Stimulated activated CD8-positive, alpha-beta memory T cell treated with anti-CD3 and anti-CD28 coated beads, Interleukin-12 subunit alpha, Interleukin-12 subunit beta, amount 100 ng/mL, for 4 hours (primary cell): ENCODE measurements at places on chromosomes 12 and 14.

- DNase-seq, result no peak
Measured at GRCh38 chr12:50354908-50355307, 41.5 kb downstream of the FAM186A start.

DNA sequence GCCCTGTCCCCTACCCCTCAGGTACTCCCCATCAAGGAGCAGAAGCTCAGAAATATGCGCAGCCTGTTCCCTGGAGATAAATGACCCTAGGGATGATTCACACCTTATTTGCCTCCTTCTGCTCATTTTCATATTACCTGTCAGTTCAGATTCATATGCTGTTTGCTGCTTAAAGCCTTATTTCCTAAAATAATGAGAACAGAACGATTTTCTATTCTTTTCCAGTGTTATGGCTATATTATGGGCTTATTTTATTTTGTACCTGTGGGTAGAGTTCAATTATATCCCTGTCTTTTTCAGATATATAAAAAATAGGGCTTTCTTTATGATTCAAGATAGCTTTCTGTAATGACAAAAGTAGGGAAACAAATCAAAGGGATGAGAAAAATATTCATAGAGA lies 224.8 kb downstream of the RPAP3 start:
- DNase-seq, result no peak

GRCh38 chr12:97398704-97399103 lies 63.9 kb upstream of the RMST start:
- DNase-seq, result no peak

DNA sequence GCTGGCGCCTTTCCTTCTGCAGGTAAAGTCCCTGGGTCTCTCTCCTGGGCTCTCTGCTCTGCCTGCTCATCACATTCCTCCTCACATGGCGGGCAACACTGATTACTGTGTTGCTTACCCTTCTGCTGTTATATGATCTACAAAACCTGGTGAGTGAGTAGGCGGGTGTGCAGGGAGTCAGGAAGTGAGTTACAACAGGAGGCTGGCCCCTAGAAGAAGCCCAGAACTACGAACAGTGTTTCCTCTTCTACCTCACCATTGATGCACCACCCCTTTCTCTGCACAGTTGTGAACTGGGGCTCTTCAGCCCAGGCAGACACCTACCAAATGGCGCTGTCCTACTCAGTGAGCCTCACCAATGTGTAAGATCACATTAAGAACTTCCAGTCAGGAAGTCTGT lies 4.9 kb upstream of the KLHL33 start:
- DNase-seq, result no peak

DNA sequence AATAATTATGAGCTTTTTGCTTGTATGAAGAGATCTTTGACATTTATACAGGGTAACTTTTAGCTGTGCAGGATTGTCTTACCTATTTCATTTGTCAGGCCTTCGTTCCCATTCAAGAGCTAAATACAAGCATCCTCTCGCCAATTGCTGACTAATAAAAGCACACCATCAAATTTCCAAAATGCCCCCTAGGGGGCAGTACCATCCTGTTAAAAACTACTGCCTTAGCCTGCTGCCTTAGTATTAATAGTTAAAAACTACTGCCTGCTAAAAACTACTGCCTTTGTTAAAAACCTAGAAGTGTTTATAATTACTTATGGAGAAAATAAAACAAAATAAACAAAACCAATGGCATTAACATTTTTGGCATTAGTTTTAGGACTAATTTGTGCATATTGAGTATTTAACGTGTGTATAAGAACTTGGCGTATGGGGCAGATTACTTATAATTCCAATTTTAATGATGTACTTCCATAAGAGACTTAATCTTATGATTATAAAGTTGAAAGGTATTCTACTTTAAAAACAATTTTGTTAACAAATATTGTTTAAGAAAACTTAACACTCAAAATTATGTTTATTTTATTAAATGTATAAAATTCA lies 3.0 kb upstream of the IFI27L2 start:
- no peak for DNase-seq

DNA sequence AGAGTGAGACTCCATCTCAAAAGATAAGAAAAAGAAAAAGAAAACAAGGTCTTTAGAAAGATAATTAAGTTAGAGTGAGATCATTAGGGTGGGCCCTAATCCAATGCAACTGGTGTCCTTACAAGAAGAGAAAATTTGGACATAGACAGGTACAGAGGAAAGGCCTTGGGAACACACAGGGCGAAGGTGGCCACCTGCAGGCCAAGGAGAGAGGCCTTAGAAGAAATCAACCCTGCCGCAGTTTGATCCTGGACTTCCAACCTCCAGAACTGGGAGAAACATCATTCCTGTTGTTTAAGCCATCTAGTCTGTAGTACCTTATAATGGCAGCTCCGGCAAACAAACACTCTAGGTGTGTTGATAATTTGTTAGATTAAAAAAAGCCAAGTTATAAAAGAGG lies 491.9 kb downstream of the MED13L start:
- no peak for DNase-seq

DNA sequence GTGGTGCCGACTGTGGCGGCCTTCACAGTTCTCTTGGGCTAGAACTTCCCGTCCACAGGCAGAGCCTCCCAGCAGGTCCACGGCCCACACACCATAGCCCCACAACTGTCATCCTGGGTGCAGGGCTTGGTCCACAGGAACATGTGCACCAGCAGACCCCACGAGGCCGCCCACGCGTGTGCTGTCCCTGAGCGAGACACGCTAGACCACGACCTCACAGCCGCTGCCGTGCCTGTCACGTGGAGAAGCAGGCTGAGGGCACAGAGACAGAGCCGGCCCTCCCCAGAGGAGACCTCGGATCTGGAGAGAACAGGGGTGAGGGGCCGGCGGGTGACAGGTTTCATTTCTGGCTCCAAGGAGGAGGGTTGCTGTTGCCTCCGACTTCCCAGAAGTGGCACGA lies 8.9 kb upstream of the GALNT9 start:
- DNase-seq, result no peak

DNA sequence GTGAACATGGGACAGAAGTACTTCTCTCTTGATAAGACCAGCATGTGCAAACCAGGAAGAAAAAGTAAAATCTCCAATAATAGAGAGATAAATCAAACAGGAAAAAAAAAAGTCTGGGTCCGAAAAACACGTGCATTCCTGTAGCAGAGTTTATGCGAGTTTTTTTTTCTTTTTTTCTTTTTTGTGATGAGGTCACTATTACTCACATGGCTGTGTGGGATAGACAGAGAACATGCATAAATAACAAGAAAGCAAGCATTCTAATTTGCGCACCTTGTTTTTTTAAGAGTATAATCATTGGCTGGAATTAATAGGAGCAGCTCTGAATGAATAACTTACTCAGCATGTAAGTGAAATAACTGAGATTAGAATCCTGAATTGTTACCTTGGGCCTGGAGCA lies 91.9 kb upstream of the CPM start:
- DNase-seq, result no peak

DNA sequence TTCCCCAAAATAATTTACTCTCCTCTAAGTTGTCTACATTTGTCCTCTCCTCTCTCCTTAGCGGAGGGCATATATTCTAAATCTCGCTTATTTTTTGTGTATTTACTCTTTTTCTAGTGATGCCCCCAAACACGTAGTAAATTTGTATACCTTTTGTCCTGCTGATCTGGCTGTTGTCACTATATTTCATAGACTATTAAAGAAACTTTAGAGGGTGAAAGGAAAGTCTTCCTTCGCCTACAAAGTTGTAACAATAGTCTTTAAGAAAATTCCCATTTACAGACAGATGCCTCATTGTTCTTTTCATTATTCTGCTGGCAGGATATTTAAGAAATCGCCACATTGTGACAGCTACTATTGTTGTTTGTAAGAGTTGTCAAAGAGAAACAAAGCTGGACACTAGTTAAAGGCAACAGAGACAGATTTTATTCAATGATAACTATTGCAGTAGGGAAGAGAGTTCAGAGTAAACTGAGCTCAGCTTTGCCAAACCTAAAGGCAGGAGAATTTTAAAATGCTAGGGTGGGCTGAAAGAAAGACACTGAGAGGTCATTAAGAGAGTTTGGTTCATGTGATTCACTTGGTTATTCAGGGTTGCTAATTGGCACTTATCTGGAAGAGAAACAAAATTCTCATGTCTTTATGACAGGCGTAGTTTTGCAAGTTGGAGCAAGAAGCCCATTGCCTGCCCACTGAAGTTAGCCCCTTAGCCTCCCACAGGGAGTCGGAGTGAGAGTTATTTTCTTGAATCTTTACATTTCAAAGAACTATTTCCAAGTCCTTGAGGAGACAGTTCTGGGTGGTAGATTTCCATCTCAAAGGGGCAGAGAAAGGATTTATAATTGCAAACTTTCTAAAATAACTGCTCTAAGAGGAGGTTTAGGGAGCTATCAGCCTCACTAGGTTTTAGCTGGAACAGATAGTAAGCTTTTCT lies 1272.5 kb upstream of the SEL1L start:
- no peak for DNase-seq

DNA sequence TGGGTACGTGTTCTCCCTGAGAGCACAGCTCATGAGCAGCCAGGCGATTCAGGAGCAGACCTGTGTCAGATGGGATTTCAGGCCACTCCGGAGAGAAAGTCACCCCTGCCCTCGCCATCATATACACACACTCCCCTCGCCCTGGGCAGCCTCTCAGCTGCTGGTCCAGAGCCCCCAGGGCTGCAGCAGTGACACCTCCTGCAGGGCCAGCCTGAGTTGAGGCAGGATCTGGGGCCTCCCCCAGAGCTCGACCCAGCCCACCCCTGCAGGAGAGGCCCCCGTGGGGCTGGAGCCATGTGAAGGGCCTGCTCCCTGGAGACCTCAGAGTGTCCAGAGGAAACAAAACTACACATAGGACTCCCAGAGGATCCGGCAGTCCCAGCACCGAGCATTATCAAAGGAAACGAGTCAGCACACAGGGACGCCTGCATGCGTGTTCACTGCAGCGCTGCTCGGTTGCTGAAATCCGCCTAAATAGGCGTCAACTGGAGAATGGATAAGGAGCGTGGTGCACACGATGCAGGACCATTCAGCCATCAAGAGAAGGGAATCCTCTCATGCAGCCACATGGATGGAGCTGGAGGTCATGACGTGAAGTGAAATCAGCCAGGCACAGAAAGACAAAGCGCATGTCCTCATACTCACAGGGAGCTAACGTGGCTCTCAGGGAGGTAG lies 104.0 kb downstream of the TNFAIP2 start:
- DNase-seq, result no peak

DNA sequence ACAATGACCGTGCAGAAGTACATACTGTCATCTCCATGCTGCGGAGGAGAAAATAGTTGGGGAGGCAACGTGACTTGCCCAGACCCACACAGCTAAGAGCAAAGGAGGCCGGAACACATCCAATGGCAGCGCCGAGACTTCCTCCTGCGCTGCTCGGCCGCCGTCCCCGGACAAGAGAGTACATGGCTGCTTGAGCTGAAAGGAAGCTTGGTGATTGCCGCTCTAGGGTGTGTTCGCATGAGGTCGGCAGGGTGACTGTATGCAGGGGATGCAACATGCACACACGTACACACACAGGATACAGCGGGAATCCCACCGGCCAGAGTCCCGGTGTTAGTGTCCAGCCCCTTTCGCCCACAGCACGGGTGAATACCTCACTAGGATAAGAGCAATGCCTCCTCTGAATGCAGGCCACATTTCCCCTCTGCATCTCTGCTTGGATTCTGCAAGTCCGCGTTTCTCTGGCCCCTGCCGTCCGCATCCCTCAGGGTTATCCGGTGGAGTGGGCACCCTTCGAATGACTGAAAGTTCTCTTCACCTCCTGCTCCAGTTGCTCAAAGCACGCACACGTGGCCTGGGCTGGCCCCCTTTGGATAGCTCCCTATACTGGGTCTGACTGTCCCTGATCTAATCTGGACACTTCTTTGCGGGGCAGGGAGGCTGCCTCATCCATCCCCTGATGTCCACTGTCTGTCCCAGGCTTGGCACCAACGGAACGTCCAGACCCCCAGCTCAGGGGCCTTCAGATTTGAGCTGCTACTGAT lies 78.8 kb downstream of the GSC start:
- DNase-seq, result no peak

GRCh38 chr12:46560874-46561273 lies 188.3 kb upstream of the SLC38A2 start:
- no peak for DNase-seq

- no peak for DNase-seq
Measured at GRCh38 chr12:116849216-116849615, 32.0 kb downstream of the HRK start.

- no peak for DNase-seq
Measured at GRCh38 chr12:75947156-75947723, 84.3 kb downstream of the PHLDA1 start.
